ENCODE measurements at places on chromosomes 12 and 14.

DNA sequence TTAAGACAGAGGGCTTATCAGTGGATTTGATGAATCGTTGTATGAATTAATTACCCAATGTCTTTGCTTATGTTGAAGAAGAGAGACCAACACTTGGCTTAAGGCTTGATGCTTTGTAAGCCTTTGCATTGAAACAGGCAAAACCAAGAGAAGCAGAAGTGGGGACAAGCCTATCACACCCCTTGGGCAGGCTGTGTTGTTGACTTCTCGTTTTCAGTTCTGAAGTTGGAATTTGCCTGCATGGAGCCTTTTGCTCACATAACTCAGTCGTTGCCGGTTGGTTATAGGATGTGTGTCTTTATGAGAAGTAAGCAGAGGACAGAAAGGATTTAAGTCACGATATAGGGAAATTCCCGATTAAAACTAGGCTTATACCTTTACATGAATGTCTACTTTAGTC, 94.7 kb downstream of the CCDC92 start:
- DNase-seq = no peak

GRCh38 chr12:121400332-121401139, 618 bp downstream of the RNF34 start:
- DNase-seq = peak; percentile 41

- no peak for DNase-seq
These were observed 61.5 kb upstream of the SINHCAF start for GRCh38 chr12:31387466-31387865.

DNA sequence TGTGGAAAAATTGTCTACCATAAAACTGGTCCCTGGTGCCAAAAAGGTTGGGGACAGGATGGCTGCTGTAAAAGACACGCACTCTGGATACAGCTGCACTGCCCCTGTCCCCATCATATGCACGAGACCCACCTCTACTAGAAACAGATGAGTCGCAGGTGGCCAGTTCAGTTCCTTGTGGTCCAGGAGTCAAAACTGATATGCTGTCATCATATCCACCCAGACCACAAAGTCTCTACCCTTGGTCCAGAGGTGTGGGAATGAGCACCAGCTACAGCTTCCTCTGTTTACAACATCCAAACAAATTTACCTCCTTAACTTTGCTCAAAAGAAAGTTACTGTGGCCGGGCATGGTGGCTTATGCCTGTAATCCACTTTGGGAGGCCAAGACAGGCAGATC, 43.8 kb upstream of the DACT1 start:
- no peak for DNase-seq

DNA sequence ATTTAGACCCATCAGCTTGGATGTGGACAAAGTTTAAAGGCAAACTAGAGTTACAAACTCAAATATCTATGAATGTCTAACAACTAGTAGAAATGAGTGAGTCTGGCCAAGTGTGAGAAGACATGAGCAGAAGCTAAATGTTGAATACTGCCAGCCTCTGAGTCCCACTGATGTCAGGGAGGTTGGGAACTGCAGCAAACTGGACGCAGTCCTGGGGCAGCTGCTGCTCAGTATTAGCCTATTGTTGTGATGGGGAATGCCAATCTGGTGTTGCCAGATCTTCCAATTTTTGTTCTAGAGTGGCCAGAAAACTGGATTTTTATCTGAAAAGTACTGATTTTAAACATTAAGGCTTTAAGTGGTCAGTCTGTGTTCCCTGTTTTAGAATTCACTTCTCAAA, 770.4 kb upstream of the STXBP6 start:
- DNase-seq = no peak

DNA sequence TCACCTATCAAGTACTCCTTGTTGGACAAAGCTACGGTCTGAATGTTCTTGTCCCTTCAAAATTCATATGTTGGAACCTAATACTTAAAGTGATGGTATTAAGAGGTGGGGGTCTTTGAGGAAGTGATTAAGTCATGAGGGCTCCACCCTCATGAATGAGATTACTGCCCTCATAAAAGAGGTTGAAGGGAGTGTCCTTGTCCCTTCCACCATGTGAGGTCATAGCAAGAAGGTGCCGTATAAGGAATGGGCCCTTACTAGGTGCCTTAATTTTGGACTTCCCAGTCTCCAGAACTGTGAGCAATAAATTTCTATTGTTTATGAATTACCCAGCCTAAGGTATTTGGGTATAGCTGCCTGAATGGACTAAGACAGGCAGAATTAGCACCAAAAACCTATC, 191.1 kb upstream of the NUDT4 start:
- DNase-seq = no peak

DNA sequence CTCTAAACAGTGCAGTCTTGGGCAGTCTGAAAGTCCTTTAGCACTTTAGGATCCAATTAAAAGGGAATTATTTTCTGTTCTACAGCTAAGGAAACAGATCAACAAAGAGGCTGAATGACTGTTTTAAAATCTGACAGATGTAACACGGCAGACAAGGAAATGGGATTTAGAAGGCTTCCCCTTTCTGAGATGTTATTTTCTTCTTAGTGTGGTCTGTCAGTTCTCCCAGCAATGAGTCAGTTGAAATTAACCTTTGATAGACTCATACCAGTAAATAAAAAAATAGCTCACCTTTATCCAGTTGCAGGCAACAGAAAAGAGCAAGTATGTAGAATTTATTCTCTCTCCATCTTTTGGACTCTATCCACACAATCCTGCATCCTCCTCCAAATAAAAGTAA, 98.1 kb downstream of the NEDD1 start:
- no peak for DNase-seq

- DNase-seq = no peak
These were observed 101.8 kb upstream of the EIF5 start for GRCh38 chr14:103232031-103232808.

DNA sequence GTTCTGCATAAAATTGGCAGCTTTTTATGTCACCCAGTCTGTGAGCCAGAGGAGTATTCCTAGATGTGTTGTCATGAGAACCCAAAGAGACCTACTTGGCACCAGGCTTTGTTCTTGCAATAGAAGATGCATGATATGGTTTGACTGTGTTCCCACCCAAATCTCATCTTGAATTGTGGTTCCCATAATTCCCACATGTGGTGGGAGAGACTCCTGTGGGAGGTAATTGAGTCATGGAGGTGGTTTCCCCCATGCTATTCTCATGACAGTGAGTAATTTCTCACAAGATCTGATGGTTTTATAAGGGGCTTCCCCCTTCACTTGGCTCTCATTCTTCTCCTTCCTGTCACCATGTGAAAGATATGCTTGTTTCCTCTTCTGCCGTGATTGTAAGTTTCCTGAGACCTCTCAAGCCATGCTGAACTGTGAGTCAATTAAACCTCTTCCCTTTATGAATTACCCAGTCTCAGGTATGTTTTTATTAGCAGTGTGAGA, 572.0 kb upstream of the ATP2B1 start:
- DNase-seq = peak; percentile 64

GRCh38 chr12:61915420-61915819, 344.8 kb upstream of the USP15 start:
- no peak for DNase-seq

DNA sequence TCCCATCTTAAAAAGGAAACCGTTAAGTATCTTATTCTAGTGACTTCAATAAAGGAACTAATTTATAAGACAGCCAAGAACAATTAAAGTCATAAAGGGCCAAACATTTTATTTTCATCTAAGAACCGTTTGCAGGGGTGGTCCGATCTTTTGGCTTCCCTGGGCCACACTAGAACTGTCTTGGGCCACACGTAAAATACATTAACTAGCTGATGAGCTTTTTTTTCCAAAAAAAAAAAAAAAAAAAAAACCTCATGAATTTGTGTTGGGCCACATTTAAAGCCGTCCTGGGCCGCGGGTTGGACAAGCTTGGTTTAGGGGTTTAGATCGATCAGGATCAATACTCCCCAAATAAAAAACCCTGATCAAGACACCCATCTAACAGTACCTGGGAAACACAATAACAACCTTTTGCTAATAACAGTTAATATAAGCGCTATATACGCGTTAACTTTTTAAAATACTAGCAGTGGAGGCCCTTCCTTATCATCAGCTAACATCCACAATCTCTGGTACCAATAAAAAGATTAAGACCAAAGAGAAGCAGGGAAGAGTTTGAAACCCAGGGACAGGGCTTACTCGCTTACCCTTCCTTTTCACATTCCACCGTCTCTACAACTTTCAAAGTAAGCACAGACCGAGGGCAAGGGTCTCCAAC, 1.1 kb downstream of the NAP1L1 start:
- no peak for DNase-seq

GRCh38 chr12:131734336-131735152, 23.7 kb downstream of the SFSWAP start:
- no peak for DNase-seq

GRCh38 chr12:12349711-12350665, at the start of gene MANSC1:
TSS of gene MANSC1 (minus strand) at chr12:12350242. CDS start at chr12:12343314, 6,928 bp downstream.
- DNase-seq = peak; percentile 30

- no peak for DNase-seq
These were observed 11.4 kb downstream of the AGAP2 start for GRCh38 chr12:57726884-57727757.

- DNase-seq = no peak
These were observed 154.1 kb upstream of the PELI2 start for GRCh38 chr14:55964091-55964490.

- DNase-seq = peak; percentile 80
These were observed 11.3 kb upstream of the ABHD12B start for GRCh38 chr14:50860478-50861086.

All from fibroblast of skin of right biceps (primary cell).